Mesenchymal stem cell (in vitro differentiated cells and primary cell): ENCODE measurements at places on chromosomes 3 and 15.

GRCh38 chr3:73602170-73602569 lies 22.6 kb downstream of the PDZRN3 start:
- peak; percentile 76 for DNase-seq

DNA sequence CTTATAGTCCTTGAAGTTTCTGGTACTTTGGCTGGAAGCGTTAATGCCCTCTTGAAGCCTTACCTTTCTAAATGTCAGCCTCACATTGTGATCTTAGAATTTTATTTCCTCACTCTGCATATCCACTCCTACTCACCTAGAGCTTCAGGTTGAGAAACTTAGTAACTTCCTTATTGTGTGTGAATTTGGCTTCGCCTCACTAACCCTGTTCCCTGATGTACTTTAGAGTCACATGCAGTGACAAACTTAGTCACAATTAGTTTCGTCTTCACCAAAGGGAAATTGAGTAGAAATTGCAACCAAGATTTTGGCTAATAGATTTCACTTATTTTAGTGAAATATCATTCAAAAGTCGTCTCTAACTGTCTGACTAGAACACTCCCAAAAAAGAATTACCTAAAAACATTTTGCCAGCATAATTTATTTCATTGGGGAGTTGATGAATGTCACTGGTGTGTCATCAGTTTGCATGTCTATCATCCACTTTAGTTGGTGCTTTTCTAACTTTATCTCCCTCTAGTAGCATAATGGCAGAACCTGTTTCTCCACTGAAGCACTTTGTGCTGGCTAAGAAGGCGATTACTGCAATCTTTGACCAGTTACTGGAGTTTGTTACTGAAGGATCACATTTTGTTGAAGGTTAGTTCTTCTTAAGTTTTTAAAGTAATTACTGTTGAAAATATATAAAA lies 960 bp downstream of the MFN1 start:
- DNase-seq, result peak; percentile 17

DNA sequence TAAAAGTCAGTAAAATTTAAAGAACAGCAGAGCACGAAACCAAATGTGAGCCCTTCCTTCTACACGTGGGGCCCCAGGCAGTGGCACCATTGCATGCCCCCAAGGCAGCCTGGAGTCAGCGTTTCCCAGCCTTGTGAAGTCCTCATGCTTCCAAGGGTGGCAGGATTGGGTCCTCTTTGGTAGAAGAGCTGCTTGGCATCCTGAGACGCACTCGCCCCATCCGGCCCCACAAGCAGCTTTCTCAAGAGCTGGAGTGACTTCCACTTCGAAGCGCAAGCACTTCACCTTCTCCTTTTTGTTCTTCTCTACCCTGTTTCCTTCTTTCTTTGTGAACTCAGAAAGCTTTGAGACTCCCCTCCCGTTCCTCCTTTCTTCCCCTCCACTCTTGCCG lies 34.7 kb downstream of the ZNF710 start:
- no peak for DNase-seq

- DNase-seq, result no peak
Measured at GRCh38 chr15:75942464-75942863, 38.8 kb downstream of the FBXO22 start.

DNA sequence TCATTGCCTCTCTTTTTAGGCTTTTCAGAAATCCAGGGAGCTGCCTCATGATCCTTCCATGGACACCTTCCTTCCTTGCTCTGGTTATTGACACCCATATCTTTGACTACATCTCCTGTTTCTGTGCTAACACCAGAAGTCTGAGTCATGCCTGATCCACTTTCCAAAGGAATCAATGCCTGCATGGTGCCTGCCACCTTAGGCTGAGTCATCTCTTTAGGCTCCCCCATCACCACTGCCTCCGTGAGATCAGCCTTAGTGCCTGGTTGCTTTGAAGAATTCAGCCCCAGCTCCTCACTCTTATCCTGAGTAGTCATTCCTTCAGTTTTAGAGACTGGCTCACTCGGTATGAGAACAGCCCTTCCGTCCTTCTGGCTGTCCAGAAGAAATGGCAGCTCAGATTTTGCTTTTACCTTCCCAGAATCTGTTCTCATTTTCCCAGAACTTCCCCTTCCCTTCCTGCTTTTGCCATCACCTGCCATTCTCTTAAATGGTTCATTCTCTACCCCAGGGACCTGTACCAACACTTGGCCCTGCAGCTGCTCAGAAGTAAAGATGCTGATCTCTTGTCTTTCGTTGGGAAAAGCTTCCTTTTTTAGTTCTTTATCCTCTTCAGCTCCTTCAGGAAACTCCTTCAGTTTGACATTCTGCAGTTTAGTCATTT lies 105.3 kb downstream of the MAP4 start:
- peak; percentile 91 for DNase-seq
